ENCODE measurements at places on chromosomes 1 and 21.

DNA sequence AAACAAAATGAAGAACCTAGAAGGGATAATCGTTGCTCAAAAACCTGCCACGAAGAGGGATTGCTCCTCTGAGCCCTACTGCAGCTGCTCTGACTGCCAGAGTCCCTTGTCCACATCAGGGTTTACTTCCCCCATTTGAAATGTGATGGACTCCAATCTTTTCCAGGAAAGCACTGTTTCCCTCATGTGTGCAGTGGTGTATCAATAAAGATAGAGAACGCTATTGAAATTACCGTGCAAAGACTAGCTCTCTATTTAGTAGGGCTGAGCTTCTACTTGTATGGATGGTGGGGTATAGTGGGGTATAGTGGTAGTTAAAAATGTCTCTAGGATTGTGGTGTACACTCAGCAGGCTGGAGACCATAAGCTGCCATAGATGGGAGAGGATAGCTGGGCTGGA, 3.7 kb downstream of the TMCO2 start:
- DNase-seq: no peak

- peak; percentile 42 for DNase-seq
Observed at GRCh38 chr1:41802532-41803501, 115.9 kb downstream of the HIVEP3 start.

GRCh38 chr1:59635097-59635496, 179.7 kb upstream of the HOOK1 start:
- DNase-seq: no peak

GRCh38 chr1:118504867-118505266, 319.8 kb upstream of the SPAG17 start:
- no peak for DNase-seq

- no peak for DNase-seq
Observed at GRCh38 chr1:231702804-231703203, 76.2 kb downstream of the DISC1 start.

DNA sequence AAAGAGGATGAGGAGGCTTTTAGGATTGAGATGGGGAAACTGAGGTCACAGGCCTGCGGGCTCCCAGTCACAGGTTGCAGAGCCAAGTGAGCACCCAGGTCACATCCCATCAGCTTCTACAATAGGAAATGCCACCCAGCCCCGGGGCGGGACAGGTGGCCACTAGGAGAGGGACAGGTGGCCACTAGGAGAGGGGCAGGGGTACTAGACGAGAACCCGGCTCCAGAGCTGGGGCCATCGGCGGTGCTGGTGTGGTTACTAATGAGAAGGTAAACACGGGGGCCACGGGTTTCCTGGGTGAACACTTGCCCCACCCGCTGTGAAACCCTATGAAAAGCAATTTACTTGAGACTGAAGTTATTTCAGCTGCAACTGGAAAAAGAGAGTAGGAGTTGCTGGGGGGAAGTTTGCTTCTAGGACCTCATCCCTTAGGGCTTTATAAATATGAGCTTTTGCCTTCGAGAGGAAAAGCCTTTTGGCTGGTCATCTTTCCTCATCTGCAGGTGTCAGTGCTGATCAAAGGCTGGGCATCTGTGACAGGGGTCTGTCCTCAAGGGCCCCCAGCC, 52.5 kb downstream of the MRPL37 start:
- no peak for DNase-seq

DNA sequence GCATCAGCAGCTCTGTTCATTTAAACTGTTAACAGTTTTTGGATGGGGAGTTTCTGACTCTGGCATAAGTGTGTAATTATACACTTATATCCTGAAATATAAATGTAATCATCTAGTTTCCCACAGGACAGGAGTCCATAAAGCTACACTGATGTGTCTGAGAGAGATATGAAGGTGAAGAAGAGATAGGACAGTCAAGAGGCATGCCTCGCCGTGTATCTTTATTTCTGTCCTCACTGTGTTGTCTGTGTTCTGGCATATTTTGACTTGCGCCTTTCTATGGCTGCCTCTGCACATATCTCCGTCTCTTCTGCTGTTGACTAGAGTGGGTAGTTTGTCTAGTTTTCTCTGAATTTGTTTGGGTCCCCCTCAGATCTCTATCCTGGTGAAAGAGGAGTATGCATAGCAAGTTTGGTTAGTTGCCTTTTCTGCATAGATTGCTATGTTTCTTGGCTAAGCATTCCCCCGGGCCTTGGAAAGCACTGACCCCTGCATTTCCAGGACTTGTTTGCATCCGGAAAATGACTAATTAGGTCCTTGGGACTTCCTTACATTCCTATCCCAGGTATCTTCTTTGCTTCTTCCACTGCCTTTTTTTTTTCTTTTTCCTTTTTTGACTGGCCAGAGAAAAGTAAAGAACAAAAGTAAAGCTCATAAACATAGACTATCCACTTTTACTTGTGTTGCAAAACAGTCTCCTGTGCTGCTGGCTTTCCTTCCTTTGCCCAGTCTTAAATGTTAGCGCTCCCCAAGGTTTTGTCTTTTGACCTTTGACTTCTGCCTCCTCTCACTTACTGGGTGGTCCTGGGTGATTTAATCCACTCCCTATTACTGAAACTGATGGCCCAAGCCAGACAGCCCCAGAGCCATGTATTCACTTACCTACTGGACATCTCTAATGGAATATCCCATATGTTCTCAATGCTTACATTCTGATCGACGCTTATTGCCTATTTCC, 27.6 kb upstream of the CNN3 start:
- DNase-seq: no peak

GRCh38 chr1:182978151-182978853, 25.3 kb upstream of the SHCBP1L start:
- DNase-seq: no peak

- peak; percentile 31 for DNase-seq
Observed at GRCh38 chr1:23019863-23020625, 776 bp downstream of the KDM1A start.

GRCh38 chr21:15195768-15196167, 131.0 kb upstream of the NRIP1 start:
- no peak for DNase-seq

- no peak for DNase-seq
Observed at GRCh38 chr1:90622666-90623065, 94.4 kb downstream of the BARHL2 start.

DNA sequence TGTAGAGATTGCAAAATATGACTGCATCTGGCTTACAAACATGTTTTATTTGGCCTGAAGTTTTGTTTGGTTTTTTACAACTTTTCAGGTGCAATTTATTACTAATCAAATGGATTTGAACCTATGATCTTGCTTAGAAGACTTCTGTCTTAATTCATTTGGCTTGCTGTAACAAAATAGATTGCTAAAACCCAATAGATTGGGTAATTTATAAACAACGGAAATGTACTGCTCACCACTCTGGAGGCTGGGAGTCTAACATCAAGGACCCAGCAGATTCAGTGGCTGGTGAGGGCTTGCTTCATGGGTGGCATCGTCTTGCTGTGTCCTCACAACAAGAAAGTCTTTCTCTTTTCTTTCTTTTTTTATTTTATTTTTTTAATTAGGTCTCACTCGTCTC, 72.9 kb downstream of the LBR start:
- no peak for DNase-seq

DNA sequence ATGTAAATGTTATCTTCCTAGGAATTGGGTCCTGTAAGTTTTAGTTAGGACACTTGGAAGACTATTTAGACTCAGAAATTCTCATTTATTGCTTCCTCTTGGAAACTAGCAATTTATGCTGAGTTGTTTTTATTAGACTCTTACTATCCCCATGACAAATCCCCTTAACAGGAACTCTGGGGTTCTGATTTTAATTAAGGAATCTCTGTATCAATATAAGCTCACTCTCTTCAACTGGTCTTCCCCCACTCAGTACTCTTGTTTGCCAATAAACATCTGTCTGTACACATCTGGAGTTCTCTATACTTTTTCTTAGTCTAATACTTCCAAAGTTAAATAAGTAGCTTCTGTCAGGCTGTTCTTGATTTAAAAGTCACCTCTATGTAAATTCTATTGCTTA, 64.1 kb upstream of the TBX15 start:
- DNase-seq: no peak

GRCh38 chr1:96388421-96389310, 332.9 kb upstream of the PTBP2 start:
- DNase-seq: no peak

GRCh38 chr1:154861607-154862094, 8.4 kb downstream of the KCNN3 start:
- DNase-seq: no peak

DNA sequence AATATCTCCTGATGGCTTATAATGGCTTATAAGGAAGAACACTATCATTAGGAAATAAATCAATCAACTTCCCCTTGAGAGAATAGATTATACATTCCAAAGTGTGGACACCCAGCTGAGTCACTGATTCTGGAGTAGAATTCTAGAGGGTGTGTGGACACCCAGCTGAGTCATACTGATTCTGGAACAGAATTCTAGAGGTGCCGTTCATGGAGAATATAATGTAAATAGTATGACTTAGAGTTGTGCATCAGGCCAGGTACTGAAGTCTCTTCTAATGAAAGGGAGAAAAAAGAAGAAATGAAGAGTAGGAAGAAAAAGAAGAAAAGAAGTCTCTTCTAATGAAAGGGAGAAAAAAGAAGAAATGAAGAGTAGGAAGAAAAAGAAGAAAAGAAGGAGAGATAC, 2.4 kb upstream of the USP33 start:
- DNase-seq: no peak

- DNase-seq: no peak
Observed at GRCh38 chr1:179137617-179138255, 55.9 kb downstream of the TOR3A start.

DNA sequence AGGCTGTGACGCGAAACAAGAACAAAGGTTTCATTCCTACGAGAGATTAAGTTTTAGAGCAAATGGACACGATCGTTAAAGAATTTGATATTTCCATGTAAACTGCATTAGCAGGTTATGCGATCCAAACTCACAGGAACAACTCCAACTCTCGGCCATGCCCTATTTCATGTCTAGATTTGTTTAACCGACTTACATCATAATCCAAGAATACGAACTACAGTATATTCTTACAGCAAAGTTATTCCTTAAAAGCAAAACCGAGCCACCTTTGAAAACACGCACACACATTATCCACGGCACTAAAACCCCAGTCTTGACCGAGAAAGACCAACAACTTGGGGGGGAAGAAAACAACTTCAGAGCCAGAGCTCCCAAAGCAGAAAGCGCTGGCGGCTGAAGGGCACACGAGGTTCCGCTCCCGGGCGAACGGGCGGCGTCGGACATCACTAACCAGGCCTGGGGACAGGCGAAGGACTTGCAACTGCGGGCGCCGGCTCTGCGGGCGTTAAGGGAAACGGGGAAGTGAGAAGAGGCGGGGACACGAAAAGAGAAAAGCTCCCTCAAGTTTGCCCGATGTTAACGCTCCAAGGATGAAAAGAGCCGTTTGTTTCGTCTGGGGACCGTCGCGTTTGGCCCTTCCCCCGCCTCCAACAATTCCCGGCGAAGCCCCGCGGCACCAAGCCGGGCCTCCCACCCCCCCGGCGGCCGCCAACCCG, 690 bp downstream of the B3GALNT2 start:
- DNase-seq: peak; percentile 74

DNA sequence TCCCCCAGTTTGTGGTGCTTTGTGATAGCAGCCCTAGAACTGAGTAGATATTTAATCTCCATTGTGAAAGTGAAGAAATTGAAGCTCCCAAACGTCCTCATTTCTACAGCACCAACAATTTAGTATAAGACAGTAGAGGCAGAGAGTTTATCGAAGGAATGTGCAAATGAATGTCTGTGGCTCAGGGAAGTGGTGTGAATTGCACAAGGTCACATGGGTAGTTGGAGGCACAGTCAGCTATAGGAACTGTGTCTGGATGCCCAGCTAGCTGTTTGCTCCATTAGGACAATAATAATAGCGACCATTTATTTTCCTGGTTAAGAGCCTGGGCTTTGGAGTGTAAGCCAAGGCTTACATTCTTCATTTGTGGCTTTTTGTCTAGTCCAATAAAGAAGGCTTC, 144.4 kb upstream of the USP24 start:
- DNase-seq: no peak

GRCh38 chr1:50416553-50417453, 6.4 kb downstream of the DMRTA2 start:
- no peak for DNase-seq

DNA sequence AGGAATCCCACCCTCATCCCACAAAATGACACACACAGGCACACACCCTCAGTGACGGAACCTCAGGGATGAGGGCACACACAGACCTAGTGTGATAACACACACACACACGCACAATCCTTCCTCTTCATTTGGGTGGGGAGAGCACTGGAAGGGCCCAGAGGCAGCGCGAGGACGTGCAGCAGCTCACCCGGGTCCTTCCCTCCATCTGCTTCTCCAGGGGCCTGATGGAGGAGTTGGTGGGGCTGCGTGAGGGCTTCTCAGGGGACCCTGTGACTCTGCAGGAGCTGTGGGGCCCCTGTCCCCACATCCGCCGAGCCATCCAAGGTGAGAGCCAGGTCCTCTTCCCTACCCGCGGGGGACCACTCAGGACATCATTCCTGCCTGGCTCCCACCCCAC, 557 bp downstream of the CLCNKA start:
- no peak for DNase-seq

DNA sequence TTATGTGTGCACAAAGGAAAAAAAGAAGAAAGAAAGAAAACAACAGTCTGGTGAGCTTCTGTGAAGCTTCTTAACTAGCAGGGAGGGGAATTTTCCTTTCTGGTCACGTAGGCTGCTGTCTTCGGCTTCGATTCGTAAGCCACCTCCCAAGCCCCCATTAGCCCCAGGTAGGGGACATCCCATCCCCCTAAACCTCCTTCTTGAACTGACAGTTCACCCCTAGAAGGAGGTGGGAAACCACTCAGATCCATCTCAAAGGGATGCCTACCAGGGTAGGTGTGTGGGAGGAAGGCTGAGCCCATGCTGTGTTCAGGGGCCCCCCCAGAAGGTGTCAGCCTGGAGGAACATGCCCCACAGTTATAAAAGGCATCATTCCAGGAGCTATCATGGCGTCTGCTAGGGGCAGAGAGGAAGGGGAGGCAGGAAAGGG, 25.8 kb downstream of the CD247 start:
- no peak for DNase-seq

DNA sequence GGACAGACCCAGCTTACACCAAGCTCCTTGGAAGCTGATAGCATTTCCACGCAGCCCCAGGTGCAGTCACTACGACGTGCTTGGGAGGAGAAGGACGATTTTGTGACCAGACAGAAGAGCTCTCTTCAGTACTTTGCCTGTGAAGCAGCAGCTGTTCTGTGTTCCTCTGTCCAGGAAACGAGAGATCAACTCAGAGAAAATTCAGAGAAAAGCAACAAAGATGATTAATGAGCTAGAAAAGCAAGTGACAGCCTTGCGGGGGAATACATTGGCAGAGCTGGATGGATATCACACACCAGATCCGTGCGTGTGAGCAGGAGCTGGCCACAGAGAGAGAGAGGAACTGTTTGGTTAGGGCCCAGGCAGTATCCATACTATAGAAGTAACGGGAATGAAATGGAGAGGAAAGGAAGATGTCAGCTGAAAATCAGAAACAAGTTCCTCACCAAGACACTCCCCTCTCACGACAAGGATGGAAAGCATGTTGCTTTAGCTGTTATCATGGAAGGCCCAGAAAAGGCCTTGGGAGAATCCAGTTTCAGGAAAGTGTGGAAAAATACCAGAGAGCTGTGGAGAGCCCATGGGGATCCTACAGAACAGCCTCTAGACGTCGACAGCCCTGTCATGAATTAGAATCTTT, 106.2 kb downstream of the TOMM20 start:
- DNase-seq: no peak

Measured in mucosa of descending colon (tissue), 3 donors.